Adipose tissue (tissue), 3 donors: ENCODE measurements at places on chromosomes 2 and 18. TPM values are rescaled to one million over a fixed set of nuclear protein-coding genes. Genes with fewer than 3 reads are reported as not detected.

The SGPP2 gene
- polyA plus RNA-seq: 3.5 TPM

The OR6B2 gene
- polyA plus RNA-seq: not detected

The SLC9A4 gene
- 0.11 TPM for polyA plus RNA-seq

The CXCR1 gene
- polyA plus RNA-seq: 0.09 TPM

The CHST9 gene
- not detected for polyA plus RNA-seq

The TSPYL6 gene
- polyA plus RNA-seq: not detected

The GKN2 gene
- polyA plus RNA-seq: 318 TPM

The SULT1C2 gene
- polyA plus RNA-seq: 0.22 TPM

The MARCO gene
- polyA plus RNA-seq: 26.5 TPM

The UGT1A4 gene
- polyA plus RNA-seq: not detected

The VAMP8 gene
- polyA plus RNA-seq: 67.7 TPM

The MAL gene
- 3.8 TPM for polyA plus RNA-seq

The EXOC6B gene
- 3.2 TPM for polyA plus RNA-seq

The ACMSD gene
- not detected for polyA plus RNA-seq

The KCNE4 gene
- polyA plus RNA-seq: 1.5 TPM

The NLRC4 gene
- 2.3 TPM for polyA plus RNA-seq
